ENCODE measurements at places on chromosomes 6 and 20.
A peak's percentile ranks its signal among the peaks of the same experiment; 100 is the strongest.

- no peak for DNase-seq
Measured at GRCh38 chr6:37840143-37840939, 20.8 kb downstream of the ZFAND3 start.

- no peak for DNase-seq
Measured at GRCh38 chr20:52975029-52975732, 3.0 kb downstream of the TSHZ2 start.

DNA sequence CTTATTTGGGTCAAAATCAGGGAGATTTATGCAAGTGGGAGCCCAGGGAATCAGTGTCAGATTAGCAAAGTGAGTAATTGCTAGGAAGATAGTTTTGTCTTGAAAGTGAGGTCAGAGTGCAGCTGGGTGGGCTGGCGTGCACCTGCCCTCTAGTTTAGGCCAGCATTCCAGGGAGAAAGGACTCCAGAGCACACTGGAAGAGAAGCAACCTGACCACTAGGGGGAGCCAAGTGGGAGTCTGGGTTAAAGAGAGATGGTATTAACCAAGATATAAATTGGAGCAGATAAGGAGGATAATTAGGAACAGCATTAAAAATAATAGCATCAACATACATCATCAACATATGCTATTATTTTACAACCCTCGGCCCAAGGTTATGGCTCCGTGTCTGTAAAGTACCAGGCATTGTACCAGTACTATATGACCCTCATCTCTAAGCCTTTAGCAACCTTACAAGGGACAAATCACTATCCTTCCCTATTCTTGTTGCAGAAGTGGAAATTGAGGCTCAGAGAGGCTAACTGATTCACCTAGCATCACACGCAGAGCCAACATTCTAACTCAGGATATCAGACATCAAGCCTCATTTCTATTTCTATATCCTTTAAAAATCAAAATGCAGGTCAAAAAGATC lies 57.8 kb downstream of the SLC2A10 start:
- DNase-seq: no peak

- no peak for DNase-seq
Measured at GRCh38 chr6:72530152-72530551, 91.7 kb upstream of the KCNQ5 start.

- DNase-seq: no peak
Measured at GRCh38 chr6:81683912-81684311, 68.6 kb downstream of the TENT5A start.

DNA sequence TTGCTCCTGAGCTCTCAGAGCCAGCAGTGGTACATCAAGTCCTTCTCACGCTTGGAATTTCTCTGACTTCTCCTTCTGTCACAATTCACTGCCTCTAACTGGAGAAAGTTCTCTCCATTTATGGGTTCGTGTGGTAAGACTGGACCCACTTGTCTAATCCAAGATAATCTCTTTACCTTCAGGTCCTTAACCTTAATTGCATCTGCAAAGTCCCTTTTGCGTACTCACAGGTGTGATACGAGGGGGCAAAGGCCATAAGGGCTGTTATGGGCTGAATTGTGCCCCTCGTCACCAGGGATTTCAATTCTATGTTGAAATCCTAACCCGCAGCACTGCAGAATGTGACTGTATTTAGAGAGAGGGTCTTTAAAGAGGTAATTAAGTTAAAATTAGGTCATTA lies 27.5 kb upstream of the TBC1D22B start:
- no peak for DNase-seq

DNA sequence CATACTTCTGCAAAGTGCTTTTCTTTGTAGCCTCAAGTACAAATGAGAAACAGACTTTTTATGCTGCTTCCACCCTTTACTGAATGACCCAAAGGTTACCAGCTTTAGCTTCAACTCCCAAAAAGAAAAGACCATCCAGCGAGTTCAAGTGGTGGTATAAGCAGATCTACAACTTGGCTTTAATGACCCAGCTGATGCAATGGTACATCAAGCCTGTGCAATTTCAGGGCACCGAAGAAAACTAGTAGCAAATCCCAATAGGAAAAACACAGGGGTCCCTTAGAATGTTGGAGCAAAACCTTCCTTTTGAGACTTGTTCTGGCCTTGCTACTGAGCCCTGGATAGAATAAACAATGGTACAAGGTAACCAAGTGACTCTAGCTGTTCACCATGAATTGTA lies 33.8 kb downstream of the STX7 start:
- DNase-seq: no peak

- DNase-seq: no peak
Measured at GRCh38 chr20:10565922-10566897, 107.6 kb downstream of the JAG1 start.

DNA sequence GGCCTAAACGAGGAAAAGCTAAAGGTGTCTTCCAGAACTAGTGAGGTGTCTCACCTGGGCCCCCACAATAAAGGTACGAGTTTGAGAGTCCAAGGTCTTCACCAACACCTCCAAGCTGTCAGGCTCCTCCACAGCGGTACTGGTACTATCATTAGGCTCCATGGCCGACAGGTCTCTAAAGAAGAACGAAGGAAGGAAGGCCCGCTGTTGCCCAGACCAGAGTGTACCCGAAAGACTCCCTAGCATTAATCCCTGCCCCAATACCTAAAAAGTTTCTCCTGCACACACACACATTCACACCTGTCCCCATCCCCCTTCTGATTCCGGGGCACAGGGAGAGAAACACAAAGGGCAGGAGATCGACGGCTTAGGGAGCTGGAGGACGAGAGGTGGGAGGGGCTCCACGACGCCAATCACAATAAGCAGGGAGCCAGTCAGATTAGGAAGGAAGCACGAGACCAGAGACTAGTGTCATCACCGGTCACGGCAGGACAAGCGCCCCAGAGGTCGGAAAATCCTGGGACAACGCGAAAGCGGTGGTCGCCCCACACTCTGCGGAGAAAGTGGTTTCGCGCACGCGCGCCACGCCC lies 764 bp downstream of the BAG6 start:
- DNase-seq: no peak

DNA sequence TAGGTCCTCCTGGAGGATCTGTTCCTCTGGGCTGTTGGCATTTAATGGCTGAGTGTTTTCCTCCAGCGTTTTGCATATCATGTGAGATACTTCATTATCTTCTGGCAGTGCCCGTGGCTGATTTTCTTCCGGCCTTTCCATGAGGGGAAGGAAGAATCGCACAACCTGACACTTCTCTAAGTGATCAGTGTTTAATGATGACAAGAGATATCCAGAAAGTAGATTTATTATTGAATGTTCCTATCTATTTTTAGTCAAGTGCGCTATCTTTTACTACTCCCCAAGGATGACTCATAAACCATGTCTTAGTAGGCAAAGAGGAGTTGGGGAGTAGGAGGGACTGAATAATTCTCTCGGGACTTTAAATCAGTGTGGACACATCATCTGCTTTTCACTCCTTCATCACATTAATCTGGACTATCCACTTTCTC lies 149.7 kb downstream of the PLCB4 start:
- DNase-seq: no peak

GRCh38 chr6:62037445-62037844 lies 248.6 kb downstream of the KHDRBS2 start:
- DNase-seq: no peak

- DNase-seq: peak; percentile 64
Measured at GRCh38 chr6:25014791-25015560, 79.2 kb upstream of the RIPOR2 start.

DNA sequence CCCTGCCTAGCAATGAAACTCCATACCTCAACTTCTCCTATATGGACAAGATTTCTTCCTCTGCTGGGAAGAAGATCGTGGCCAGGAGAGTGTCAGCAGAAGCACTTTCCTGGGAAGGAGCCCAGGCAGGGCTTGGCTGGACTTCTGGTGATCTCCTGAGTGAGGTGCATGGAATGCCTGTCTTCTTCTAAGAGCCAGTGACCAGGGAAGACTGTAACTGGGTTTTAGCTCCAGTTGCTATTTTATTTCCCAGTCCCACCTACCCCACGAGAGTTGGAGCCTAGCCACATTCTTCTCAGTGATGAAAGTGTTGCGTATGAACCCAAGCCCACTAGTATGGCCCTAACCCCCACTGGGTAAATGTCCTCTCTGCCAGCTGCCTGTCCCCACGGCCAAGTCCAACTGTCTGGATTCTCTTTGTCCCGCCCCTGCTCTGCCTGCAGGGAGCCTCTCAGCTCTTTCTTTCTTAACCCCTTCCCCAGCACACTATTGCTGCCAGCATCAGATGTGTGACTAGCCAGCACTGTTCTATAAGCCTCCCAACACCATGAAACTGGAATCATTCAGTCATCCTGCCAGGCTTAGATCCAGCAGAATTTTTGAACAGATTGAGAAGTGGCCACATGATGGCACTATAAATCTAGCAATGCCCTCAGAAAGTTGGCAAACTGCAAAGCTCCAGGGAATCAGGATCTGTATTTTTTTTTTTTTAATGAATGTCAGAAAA lies 69.8 kb upstream of the FAM184A start:
- DNase-seq: peak; percentile 51

GRCh38 chr6:161437851-161438250 lies 164.0 kb upstream of the AGPAT4 start:
- no peak for DNase-seq

GRCh38 chr6:48222241-48222640 lies 111.2 kb upstream of the PTCHD4 start:
- DNase-seq: no peak

DNA sequence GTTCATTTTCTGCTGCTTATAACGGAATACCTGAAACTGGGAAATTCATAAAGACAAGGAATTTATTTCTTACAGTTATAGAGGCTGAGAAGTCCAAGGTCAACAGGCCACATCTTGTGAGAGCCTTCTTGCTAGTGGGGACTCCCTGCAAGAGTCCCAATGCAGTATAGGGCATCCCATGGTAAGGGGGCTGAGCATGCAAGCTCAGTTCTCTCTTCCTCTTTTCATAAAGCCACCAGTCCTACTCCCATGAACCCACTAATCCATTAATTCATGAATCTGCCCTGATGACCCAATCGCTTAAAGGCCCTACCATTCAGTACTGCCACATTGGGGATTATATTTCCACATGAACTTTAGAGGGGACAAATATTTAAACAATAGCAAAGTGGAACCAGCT lies 26.5 kb downstream of the CYB5R4 start:
- DNase-seq: no peak

DNA sequence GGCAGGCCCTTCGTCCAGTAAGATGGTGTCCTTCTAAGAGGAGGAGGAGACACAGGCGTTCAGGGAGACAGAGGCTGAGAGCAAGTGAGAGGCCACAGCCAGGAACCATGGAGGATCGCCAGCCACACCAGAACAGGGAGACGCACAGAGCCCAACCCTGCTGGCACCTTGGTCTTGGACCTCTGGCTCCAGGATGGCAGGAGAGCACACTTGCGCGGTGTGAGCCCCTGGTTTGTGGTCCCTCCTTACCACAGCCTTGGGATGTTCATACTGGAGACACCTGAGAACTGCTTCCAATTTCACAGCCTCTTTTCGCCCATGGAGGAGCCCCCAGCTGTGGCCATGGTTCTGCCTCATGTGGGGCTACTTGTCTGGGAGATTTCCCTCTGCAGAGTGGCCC lies 222.4 kb downstream of the DLL1 start:
- DNase-seq: peak; percentile 17

GRCh38 chr6:116027801-116028200 lies 32.9 kb downstream of the FRK start:
- no peak for DNase-seq

DNA sequence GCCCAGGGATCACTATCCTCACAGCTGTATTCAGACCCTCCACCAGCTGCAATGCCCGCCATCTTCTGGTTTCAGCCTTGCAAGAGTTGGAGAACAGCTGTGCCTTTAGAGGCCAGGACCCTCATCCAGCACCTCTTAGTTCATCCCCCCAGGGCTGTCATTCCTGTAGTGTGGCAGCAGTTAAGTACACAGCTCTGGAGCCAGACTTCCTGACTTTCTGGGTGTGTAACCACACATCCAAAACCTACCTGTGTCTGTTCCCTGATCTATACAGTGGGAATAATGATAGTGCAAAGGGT lies 452 bp upstream of the TREM2 start:
- DNase-seq: no peak

GRCh38 chr6:78749326-78749725 lies 118.0 kb upstream of the IRAK1BP1 start:
- DNase-seq: no peak

- DNase-seq: no peak
Measured at GRCh38 chr6:119296036-119297035, 53.2 kb downstream of the MAN1A1 start.

- no peak for DNase-seq
Measured at GRCh38 chr6:167839755-167840154, 13.0 kb downstream of the AFDN start.

DNA sequence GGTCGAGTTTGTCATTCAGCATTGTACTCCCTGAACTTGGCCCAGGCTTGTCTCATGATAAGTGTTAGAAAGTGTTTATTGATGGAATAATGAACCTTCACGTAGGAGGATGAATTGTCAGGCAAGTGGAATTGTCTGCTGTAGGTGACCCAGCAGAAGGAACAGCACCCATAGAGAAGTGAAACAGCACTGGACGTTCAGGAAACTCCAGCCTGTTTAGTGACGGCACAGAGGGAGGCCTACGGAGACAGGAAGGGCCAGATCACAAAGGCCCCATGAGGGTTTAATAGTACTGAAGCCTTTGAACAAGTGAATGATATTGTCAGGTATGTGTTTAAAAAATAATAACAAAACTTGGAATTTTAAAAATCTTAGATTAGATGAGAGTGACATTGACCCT lies 2.9 kb downstream of the STX11 start:
- DNase-seq: no peak

DNA sequence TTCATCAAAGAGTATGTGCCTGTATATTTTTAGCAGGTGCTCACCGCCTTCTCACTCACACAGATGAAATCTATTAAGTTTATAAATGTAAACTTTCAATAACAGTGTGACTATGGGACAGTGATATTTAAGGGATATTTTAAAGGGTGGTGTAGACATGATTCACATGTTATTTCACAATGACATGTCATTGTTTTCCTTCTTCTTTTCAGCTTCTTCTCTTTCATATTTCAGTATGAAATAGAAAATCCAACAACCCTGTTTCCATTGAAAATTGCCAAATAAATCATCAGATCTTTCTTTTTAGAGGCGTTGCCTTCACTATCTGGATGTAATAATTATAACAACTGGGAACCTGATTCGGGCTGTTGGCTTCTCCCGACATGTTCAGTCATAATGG lies 54.8 kb downstream of the PFDN4 start:
- no peak for DNase-seq
